ENCODE measurements at places on chromosomes 5 and 9.

GRCh38 chr5:1540831-1541701 lies 17.3 kb upstream of the LPCAT1 start:
- DNase-seq, result no peak

- no peak for DNase-seq
Measured at GRCh38 chr5:78661691-78662090, 13.1 kb upstream of the LHFPL2 start.

GRCh38 chr5:93039888-93040287 lies 541.1 kb downstream of the NR2F1-AS1 start:
- DNase-seq, result no peak

DNA sequence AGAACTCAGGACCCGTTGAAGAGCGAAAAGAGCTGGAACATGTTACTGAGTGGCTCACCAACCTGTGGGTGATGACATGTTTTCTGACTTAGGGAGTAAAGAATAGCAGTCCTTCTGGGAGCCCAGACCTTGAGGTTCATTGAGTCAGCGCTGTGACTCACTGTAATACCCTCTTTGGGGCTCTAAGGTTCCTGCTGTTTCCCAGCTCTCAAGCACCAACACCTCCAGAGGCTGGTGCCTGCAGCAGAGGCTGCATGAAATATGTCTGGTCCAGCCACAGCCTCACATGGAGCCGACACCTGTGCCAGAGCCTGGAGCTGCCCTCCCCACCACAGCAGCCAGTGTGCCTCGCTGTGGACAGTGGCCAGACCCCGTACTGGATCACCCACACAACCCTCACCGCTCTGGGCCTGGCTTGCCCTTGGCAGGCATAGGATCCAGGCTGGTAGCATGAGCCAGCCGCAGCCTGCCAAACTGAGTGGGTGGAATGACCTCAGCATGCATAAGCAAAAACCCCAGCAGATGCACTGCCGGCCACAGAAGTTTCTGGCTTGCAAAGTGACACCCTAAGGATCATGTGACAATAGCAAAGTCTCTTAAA lies 143.5 kb upstream of the MRPS30 start:
- DNase-seq, result peak; percentile 11

GRCh38 chr9:98357921-98358535 lies 102.6 kb upstream of the TBC1D2 start:
- peak; percentile 67 for DNase-seq

Data from AG20443 (cell line).